ENCODE measurements at places on chromosomes 4 and X.

DNA sequence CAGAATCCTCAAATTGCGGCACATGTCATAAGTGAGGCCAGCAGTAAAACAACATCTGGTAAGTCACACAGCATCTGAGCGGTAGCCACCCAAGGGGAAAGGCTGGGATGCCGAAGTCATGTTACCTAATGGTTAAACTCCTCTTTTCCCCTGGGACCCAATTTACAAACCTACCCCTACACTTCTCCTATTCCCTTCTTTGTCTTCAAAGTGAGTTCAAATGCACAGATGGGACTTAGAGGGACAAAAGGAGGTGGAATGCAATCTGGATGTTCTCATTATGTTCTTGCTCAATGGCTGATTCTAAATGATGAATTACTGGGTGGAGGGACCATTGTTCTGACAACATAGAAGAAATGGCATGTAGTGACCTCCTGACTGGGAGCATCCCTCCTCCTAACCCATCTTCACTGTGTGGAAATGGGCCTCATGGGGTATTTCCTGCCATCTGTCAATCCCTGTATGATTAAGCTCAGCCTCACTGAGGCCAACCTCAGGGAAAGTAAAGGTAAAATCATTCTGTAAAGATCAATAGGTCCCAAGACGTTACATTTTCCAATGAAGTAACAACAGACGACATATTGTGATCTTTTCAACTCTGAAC lies 8.5 kb downstream of the CD40LG start:
- no peak for DNase-seq

- DNase-seq, result no peak
These were observed 158.0 kb upstream of the GYPA start for GRCh38 chr4:144298519-144298918.

GRCh38 chr4:1960170-1960825 lies 48.5 kb downstream of the NELFA start:
- DNase-seq, result no peak

GRCh38 chr4:156547891-156548290 lies 423.7 kb downstream of the PDGFC start:
- no peak for DNase-seq

GRCh38 chrX:150454508-150455214 lies 91.5 kb downstream of the MAMLD1 start:
- no peak for DNase-seq

DNA sequence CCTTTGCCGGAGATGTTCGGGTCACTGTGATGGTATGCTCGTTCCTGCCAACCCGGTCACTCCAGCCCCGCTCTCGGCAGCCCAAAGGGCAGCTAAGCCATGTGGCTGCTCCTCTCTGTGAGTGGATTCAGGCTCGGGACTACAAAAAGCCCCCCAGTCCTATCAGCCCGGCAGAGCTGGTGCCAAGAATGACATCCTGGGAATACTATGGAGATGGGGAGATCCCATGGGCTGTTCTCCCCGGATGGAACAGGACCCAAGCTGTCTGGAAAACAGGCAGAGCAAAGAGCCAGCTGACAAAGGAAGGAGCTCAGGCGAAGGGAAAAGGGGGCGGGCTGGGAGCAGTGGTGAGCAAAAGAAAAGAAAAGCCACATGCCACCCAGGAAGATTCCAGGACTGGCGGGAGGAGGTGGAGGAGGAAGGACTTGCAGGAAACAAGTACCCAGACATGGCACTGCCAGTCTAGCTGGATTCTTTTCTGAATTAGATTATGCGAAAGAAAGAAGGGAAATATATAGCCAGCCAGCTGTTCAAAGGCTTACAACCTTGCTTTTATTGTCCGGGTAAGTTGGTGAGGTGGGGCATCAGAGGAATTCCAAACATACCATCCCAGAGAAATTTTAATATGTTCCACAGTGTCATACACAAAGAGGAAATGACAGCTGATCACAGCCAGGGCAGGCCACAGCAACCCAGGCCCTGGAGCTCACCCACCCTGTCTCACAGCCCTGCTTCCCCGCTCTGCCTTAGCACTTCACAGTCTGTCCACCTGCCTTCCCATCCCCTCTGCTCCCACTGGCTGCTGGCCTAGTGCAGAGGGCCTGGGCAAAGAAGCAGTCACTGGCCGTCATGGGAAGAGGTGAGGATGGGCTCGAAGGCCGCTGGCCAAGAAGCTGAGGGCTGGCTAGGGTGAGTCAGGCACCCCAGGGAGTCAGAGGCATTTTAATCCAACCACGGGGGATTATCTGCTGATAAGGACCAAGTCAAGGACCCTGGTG lies 3.4 kb downstream of the NDP start:
- DNase-seq, result no peak

- no peak for DNase-seq
These were observed 30.2 kb upstream of the ELF2 start for GRCh38 chr4:139207247-139207646.

- DNase-seq, result no peak
These were observed 5.3 kb downstream of the CRMP1 start for GRCh38 chr4:5887361-5888221.

DNA sequence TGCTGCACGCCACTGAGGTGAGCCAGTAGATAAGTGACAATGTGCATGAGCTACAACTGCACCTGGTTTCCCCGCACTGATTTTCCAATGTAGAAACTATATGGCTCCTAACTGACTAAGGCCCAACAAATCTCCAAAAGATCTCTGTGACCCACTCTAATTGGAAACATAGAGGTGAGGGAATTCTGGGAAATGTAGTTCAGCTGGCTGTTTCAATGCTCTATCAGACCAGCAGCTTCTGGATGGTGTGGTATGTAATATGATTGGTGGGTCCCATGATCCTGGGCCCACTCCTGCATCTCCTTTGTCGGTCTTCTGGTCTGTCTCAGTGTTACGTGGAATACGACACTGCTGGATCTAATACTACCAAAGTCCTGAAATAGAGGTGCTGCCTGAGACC lies 18.6 kb downstream of the CCDC160 start:
- no peak for DNase-seq

- DNase-seq, result no peak
These were observed 2.7 kb downstream of the GASK1B start for GRCh38 chr4:158169931-158170690.

- no peak for DNase-seq
These were observed 851 bp downstream of the SFRP2 start for GRCh38 chr4:153788051-153788412.

GRCh38 chrX:68894142-68894512 lies 65.3 kb downstream of the EFNB1 start:
- no peak for DNase-seq

- no peak for DNase-seq
These were observed 111.5 kb downstream of the ASB9 start for GRCh38 chrX:15158350-15158735.

DNA sequence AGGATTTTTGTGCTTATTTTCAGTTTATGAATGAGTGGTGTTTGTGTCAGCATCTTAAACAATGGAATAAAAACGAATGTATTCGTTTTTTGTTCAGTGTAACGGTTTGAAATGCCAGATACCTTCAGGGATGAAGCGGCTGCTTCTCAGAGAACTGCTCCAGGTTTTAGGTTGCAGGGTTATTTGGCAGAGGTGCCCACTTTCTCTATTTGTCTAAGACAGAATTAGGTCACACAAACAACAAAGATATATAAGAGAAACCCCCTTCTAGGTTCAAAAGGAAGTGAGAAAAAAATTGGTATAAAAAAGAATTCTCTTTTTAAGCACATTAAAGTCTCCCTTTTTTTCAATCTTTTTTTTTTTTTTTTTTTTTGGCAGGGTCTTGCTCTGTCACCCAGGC lies 98.9 kb downstream of the MFAP3L start:
- DNase-seq, result no peak

- DNase-seq, result no peak
These were observed 139.9 kb downstream of the TMEM144 start for GRCh38 chr4:158350161-158350560.

DNA sequence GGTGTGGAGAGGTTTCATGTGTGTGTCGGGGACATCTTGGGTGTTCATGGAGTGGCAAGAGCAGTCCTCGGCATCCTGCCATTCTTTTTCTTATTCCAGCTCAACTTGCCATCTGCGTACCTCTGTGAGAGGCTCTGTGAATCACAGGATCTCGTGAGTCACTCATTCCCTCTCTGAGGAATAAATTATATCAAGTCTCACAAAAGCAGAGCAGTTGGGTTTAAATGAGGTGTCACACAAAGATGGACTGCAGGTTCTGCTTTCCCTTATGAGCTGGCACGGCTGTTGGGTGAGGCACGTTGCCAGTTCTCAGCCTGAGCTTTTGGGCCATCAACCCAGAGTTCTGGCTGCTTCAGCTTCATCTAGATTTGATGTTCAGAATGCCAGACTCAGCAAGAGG lies 6.8 kb upstream of the OCIAD2 start:
- DNase-seq, result no peak

- no peak for DNase-seq
These were observed 1163.2 kb downstream of the PCDH18 start for GRCh38 chr4:136369073-136369472.

DNA sequence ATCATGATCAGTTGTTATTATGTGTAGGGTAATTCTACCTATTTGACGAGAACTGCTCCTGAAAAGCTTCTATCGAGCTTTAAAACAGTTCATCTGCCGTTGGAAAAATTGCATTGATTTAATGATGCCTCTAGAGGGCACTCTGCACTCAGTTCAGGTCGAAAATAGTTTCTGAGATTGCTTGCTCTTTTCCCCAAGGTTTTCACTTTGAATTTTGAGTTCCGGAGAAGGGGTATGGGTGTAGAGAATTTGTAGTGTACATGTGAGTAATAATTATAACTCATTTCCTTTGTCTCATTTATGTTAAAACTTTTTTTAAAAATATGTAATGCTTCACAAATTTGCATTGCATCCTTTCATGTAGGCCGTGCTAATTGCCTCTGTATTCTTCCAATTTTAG lies 28.4 kb upstream of the TNIP3 start:
- DNase-seq, result peak; percentile 22

- DNase-seq, result no peak
These were observed 632.2 kb downstream of the TRAM1L1 start for GRCh38 chr4:116453127-116453526.

Measured in NCI-H460 (cell line).